ENCODE measurements at places on chromosomes 2 and 18.

DNA sequence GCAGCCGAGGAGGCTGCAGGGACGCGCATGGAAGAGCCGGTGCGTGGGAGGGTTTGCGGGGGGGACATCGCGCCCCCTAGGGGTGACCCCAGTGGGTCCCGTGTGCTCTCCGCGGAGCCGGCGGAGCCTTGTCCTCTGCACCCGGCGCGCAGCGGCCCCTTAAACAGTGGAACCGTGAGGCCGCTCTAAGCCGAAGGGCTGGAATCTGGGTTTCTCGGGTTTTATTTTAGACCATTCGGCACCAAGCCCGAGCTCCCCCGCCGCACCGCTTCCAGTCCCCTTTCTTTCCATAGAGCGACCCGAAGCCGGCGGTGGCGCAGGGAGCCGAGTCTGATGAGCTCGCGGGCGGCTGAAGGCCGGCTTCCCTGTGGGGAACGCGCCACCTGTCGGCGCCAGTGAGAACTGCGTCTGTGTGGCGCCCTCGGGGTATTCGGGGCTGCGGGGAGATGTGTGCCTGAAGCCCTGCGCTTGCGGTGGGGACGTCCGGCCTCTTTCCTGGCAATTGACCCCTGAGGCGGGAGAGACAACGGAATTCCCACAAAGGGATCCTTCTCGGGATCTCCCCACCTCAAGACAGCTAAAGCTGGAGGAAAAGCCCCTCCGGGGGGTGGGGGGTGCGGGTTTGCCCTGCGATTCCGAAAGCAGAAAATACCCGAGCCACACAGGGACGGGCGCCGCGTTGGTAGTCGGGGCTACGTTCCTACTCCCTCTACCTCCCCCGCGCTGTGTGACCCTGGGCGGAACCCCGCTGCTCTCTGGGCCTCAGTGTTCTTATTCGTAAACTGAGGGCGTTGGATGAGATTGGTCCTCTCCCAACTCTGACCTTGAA lies 8.2 kb upstream of the EN1 start:
- DNase-seq = peak; percentile 93

GRCh38 chr2:43397411-43397810 lies 171.0 kb upstream of the ZFP36L2 start:
- DNase-seq = no peak

DNA sequence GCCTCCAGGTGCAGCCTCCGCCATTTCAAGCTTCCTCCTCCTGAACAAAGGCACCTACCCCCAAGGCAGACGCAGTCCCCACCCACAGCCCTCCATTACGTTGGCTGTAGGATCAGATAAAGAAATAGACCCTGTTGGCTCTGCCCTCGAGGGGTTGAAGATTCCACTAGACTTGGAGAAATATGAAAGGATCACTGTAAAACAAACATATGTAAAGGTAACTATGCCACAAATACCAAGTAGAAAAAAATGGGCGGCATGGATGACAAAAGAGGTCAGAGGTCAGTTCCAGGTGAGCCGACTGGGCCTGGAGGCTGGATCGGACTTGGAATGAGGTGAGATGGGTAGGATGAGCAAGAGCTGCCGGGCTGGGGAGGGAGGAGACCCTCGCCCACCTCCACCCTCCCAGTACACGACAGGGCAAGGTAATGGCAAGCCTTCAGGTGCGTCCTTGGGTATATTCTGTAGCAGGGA lies 84.8 kb upstream of the POMC start:
- no peak for DNase-seq

DNA sequence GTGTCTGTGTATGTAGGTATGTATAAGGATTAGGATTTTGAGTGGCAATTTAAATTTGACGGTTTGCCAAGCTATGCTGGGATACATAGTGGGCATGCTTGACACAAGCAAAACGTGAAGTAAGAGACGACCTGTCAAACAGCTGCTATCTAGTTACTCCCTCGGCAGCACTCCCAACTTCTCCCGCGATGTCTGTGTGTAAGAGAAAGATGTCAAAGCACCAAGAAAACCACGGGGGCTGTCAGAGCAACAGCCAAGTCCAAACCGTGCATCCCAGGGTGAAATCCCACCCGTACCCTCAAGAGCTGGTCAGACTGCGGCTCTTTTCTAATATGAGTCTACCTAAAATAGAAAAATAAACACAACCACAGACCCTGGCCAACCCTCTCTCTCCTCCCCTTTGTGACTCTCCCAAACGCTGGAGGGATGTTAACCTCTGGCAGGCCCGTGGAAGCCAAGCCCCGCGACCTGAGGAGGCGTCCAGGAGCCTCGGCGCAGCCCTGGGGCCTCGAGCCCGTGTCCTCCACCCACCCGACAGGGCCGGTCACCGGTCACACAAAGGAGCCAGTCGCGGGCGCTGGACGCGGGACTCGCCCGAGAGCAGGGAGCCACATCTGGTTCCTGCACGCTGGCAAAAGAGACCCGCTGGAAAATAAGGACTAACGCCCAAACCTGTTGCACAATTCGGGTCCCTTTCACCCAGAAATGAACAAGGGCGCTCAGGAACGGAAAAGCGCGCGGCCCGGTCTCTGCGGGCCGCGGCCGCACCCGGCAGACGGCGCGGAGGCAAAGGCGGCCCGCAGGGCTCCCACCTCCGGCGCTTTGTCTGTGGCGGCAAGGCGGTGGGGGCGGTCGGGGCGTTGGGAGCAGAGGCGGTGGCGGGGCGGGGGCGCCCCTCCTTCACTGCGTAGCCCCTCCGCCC lies 925 bp downstream of the SESTD1 start:
- peak; percentile 59 for DNase-seq

DNA sequence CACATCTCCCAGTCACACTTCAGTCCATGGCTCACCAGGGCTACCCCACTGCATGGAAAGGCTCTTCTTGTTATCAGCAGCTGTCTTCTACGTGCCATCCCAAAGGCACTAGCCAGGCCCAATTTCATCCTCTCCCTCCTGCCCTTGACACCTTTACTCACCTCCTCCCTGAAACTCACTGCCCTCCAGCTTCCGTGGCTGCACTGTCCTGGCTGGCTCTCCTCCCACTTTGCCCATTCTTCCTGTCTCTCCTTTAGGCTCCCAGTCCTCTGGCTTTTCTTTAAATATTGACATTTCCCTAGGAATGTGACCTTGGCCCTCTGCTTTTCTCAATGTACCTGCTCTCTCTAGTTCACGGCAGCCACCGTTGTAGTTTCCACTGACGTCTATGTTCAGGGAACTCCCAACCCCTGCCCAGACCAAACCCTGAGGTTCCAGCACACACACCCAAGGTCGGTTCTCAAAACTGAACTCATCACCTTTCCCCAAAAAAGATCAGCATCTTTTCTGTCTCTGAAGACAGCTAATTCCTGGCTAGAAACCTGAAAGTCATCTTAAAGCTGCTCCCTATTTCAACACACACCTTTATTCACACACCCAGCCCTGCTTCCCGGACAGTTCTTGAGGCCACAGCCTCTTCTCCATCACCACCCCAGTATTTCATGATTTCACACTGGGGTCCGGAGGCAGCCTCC lies 36.7 kb downstream of the WDFY1 start:
- DNase-seq = no peak

DNA sequence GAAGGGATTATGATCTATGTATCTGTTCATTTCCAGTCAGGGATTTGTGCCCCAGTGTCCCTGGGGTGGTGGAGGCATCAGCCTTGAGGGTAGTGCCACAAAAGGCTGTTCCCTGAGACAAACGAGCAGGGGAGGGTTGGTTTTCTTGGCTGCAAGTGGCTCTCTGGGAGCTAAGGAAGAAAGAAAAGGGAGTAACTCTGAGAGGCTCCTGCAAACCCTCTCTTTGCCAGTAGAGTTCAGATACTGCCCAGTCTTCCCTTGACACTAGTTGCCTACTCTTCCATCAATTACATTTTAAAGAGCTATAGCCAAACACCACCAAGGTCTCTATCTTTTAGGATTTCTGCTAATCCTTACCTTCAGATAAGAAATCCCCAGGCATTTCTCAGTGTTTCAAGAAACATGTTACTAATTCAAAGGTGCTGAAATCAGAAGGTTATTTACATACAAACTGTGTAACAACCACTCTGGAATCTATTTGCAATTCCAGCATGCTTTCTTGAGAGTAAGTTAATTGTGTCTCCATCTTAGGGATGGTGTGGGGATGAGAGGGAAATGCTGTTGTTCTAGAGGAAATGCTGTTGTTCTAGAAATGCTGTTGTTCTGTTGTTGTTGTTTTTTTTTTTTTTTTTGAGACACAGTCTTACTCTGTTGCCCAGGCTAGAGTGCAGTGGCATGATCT lies 18.7 kb upstream of the KCTD1 start:
- DNase-seq = no peak

- DNase-seq = no peak
Observed at GRCh38 chr2:195337597-195337996, 319.4 kb upstream of the SLC39A10 start.

DNA sequence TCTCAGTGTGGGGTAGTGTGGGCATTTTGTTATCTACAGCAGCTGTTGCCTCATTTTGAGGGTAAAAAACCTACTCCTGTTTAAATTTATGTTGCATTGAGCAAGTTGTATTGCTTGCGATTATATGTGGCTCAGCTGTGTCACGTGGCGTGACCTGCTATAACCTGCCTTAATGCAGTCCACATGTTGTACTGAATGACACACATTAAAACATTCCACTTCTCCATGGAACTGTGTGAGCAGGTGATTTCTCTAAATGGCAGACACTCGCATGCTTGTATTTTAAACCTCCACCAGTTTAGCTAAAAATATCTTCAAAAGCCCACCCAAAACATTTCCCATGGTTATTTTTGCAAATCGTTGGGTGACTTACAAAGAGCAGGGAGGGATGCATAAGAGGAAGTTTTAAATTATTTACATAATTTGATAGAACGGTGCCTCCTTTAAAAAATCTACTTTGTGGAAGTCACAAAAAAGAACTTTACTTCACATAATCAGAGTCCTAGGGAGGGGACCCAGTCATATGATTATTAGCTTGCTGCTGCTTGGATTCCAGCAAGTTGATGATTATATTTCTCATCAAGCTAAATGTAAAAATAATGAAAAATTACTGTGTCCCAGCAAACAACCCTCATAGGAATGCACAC lies 163.3 kb upstream of the ZEB2 start:
- DNase-seq = no peak

DNA sequence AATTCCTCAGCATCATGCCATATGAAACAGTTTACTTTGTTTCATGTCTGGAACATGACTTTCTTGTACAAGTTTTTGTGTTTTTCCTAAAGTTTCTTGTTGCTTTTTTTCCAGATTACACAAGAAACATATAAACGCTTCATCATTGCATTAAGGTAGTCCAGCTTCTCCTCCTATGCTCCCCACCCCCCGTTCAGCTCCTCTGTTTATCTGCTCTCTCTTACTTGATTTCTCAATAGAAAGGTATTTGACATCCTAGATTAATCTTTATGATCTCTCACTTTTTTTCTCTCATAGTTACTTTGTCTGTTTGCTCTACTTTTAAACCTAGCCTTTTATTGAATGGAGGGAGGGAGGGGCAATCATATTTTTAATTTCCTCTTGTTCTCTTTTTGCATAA lies 25.4 kb downstream of the SLC40A1 start:
- no peak for DNase-seq

- DNase-seq = no peak
Observed at GRCh38 chr2:108616318-108616717, 82.0 kb downstream of the LIMS1 start.

GRCh38 chr18:78790960-78791359 lies 188.7 kb upstream of the SALL3 start:
- no peak for DNase-seq

- DNase-seq = no peak
Observed at GRCh38 chr2:136010126-136010525, 24.7 kb upstream of the DARS1 start.

DNA sequence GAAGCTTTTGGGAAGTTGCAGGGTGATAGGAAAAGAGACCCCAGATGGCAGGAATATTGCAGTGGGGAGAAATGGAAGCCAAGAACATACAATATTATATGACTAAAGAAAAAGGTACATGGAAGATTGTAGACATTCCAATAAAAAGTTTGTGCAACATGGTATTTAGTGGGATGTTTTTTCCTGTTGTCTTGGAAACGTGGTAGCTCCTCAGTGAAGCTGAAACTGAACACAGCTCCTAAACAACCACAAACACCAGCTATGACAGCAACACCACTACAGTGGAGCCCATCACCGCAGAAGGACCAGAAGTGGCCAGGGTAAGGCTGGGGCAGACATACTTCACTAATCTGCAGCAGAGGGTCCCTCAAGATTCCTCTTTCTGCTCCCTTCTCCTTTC lies 246.8 kb downstream of the CDH20 start:
- no peak for DNase-seq

DNA sequence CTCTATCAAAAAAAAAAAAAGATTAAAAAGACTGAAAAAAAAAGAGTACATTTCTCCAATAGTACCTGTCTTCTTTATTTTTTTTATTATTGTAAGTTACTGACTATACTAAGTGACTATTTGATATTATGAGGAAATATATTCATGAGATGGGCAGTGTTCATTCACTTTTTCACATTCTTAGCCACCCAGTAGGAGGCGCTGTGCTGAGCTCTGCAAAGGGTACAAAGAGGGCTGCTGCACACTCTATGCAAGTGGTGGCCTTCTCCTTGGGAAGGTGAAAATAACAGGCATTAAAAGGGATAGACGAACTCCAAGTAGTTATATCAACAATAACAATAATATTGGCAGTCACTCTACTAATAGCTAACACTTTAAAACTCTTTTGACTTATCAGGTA lies 1034.9 kb upstream of the FANCL start:
- DNase-seq = no peak

DNA sequence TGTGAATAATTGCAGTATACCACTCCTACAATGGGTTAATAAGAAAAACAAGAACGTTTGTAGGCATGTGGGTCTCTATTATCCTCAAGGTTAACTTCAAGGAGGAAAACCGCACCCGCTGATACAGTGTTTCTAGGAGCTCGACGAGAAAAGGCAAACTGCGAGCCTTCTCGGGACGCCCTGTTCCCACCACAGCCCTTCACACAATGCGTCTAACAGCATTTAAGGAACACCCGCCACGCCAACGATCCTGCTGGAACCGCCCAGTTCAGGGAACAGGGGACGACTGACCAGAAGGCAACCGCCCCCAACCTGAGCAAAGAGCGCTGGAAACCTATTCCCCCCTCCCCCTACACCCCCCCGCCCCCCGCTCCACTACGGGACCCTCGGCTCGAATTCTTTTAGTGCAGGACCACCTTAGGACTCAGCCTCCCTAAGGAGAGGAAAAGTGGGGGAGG lies 710 bp upstream of the TMSB10 start:
- no peak for DNase-seq

DNA sequence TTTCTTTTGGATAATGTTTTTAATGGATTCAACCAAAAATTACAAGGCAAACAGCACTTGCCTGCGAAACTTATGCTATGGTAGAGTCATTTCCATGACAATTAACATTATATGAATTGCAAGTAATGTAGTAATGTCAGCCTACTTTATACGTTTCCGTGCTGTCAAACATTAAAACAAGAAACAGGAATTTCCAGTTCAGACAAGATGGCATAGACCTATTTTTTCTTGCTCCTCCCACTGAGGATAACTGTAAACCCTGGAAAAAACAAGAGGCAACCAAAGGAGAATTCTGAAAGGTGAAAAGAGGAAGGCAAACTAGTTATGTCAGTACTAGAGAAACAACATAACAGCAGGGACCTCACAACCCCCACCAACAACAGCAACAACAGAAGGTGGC lies 170.7 kb downstream of the DIS3L2 start:
- no peak for DNase-seq

GRCh38 chr2:113237604-113238160 lies 41.0 kb downstream of the PAX8 start:
- DNase-seq = no peak
